ENCODE measurements at places on chromosomes 4 and X.

GRCh38 chr4:156442912-156443311 lies 489.2 kb upstream of the CTSO start:
- DNase-seq: no peak

DNA sequence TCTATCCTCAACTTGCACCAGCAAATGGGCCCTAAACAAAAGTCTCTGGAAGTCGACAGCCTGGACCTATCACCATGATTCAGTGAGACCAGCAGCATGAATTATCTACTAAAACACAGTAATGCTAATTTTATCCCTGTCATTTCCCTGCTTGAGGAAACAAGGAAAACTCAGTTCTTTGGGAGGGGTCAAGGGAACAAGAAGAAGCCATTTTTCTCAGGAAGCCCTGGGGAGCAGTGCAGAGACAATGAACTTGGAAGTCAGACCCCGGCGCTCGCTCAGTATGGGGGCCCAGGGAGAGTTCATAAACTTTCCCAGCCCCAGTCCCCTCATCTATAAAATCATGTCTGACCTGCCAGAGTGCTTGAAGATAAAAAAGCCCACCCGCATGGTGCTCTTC lies 50.4 kb downstream of the DCTD start:
- DNase-seq: no peak

DNA sequence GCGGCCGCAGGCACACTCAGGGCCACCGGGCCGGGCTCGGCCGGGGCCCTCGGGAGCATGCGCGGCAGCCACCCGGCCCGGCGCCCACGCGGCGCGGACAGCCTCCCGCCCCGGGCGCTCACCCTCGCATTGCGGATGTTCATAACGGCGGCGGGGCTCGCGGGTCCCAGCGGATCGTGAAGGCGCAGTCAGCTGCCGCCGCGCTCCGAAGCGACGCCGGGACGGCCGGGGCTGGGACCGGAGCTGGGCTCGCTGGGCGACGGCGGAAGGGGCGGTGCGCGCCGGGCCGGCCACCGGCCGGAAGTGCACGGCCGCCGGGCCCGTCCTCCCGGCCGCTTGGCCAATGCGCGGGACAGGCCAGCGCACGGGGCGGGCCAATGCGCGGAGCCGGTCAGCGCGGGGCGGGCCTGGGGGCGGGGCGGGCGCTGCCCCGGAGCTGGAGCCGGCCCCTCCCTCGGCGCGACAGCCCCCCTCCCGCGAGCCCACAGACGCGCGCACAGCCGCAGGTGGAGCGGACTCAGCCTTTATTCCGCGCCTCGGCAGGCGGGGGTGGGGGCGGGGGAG lies at the start of gene NAA10:
TSS of gene NAA10 (minus strand) at position 276 of the 564 bp plus-strand sequence. CDS start at position 143, 133 bp downstream.
- no peak for DNase-seq

- no peak for DNase-seq
Observed at GRCh38 chr4:139978692-139979091, 175.3 kb downstream of the MAML3 start.

DNA sequence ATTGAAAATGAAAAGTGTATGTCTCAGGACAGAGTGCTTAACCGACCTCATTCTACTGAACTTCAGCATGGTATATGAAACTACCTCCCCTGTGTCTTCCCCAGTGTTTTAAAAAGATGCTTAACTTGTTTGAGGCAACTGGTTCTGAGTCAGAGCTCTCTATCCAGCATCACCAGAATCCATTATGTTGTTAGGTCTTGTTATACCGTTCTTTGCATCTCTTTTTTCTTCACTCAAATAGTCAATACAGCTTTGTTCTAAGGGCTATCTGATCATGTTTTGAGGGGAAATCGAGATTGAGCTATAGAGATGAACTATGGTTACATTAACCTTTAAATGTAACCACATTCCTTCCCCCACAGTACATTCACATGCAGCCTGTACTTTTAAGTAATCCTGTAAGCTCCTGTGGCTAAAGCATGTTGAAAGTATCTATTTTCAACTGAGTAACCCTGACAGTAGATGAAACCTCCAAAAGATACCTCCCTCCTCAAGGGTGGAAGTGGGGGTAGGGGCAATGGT lies 514.4 kb downstream of the RPA4 start:
- no peak for DNase-seq

- no peak for DNase-seq
Observed at GRCh38 chr4:181108237-181108636, 1135.0 kb upstream of the TENM3 start.
